ENCODE measurements at places on chromosomes 11 and 22.

DNA sequence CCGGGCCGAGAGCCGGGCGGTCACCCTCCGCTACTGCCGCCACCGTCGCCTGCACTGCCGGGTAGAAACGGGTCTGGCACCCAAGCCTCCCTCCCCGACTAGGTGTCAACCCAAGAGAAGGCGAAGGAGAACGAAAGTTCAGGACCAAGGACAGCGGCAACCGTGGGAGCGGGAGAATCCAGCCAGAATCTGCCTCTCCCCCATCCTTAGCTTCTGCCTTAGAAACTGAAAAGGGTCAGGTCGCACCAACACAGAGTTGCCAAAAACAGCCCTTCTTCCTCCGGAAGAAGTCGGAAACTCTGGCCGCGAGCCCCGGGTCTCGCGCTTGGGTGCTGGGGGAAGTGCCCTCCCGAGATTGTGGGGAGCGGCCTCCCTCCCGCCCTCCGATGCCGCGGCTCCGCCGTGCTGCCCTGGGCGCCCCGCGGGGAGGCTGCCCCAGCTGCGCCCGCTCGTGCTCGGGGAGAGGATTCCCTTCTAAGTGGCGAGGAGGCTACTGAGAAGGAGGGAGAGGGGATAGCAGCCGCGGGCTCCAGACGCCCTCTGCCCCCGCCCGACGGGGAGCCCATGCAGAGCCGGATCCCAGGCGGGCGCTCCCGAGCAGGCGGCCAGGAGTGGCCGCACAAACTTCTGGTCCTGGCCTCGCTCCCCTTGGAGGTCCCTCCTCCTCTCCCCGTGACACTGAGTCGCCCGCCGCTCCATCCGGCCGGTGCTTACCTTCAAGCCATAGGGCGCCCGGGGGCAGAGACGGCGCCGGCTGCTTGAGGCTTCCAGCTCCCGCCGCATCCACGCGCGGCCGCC lies 637 bp downstream of the DRD2 start:
- DNase-seq = peak; percentile 26

GRCh38 chr22:44231233-44231632 lies 50.5 kb downstream of the PARVG start:
- DNase-seq = no peak

GRCh38 chr11:114438303-114438702 lies 964 bp upstream of the REXO2 start:
- DNase-seq = no peak

GRCh38 chr22:21657360-21658032 lies 8.3 kb upstream of the PPIL2 start:
- DNase-seq = peak; percentile 82

GRCh38 chr11:71369411-71369810 lies 78.8 kb downstream of the DHCR7 start:
- no peak for DNase-seq

- peak; percentile 34 for DNase-seq
Measured at GRCh38 chr11:43419460-43419859, 60.7 kb downstream of the TTC17 start.

GRCh38 chr22:16609548-16610261 lies 17.1 kb upstream of the CCT8L2 start:
- no peak for DNase-seq

All from CD4-positive, alpha-beta T cell treated with Interleukin-21 for 1 hour (primary cell).